Activated T-cell treated with anti-CD3 and anti-CD28 coated beads, Interleukin-2, amount 50 U/mL, for 72 hours (primary cell): ENCODE measurements at places on chromosomes 4 and X.

DNA sequence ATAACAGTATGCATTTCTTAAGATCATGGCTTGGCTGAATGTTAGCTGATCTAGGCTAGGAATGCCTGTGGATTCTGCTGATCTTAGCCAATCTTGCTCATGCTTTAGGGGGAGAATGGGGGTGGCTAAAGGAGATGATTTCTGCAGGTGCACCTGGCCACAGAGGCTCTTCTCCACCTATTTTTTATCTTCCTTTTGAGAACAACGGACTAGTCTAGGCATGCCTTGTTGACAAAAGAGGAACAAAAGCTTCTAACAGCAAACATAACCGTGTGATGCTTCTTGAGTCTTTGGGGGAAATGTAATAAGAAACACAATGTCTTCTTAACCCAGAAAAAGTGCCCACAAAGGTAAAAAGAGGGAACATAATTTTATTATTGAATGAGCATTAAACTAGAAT, 743.5 kb downstream of the ARAP2 start:
- H3K27me3 ChIP-seq, result no peaks in the 10 kb centered on the region
- no peak for DNase-seq
- peaks cover 1% of the 10 kb centered on the region for H3K36me3 ChIP-seq
- no peak overlapping the region for H3K4me3 ChIP-seq

DNA sequence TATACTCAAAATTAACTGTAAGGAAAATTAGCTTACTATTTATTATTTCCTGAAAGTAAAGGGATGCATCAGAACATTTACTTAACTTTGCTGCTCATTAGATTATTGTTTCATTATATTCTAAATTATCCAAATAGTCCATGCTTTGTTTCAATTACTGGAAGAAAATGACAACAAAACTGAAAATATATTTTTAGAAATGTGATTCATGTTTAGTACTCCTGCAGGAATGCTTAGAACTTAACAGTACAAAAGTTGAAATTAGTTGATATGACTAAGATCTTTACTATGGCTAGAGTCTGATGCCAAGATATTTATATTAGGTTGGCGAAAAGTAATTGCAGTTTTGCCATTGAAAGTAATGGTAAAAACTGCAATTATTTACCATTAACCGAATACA, 660.5 kb upstream of the PABPC4L start:
- no peak overlapping the region for H3K4me3 ChIP-seq
- DNase-seq, result no peak
- no peak overlapping the region for H3K27ac ChIP-seq
- no peaks in the 10 kb centered on the region for H3K4me1 ChIP-seq

DNA sequence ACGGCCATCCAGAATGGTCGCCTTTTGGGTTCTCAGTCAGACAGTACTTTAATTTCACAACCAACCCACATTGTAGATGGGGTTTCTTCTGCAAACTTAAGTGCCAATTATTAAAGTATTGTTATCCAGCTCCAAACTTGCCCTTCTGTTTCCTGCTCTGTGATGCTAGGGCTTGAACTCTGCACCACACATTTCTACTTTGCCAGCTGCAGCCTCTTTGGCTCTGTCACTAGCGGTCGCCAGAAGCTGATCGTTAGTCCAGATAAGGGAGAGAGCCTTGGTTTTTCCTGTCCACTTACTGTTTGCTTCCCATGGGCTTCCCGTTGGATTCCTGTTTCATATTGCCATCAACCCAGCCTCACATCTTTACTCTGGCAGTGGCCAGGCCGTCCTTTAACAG, 196.6 kb downstream of the ASB9 start:
- peaks cover 22% of the 10 kb centered on the region for H3K27me3 ChIP-seq
- no peak overlapping the region for H3K27ac ChIP-seq
- H3K4me3 ChIP-seq, result no peak overlapping the region
- DNase-seq, result no peak
- no peaks in the 10 kb centered on the region for H3K4me1 ChIP-seq

GRCh38 chr4:11620861-11621260, 192.2 kb upstream of the HS3ST1 start:
- H3K27me3 ChIP-seq, result no peaks in the 10 kb centered on the region
- no peak for DNase-seq
- H3K27ac ChIP-seq, result no peak overlapping the region
- H3K4me3 ChIP-seq, result no peak overlapping the region
- no peaks in the 10 kb centered on the region for H3K36me3 ChIP-seq
